ENCODE measurements at places on chromosomes 4 and X.

DNA sequence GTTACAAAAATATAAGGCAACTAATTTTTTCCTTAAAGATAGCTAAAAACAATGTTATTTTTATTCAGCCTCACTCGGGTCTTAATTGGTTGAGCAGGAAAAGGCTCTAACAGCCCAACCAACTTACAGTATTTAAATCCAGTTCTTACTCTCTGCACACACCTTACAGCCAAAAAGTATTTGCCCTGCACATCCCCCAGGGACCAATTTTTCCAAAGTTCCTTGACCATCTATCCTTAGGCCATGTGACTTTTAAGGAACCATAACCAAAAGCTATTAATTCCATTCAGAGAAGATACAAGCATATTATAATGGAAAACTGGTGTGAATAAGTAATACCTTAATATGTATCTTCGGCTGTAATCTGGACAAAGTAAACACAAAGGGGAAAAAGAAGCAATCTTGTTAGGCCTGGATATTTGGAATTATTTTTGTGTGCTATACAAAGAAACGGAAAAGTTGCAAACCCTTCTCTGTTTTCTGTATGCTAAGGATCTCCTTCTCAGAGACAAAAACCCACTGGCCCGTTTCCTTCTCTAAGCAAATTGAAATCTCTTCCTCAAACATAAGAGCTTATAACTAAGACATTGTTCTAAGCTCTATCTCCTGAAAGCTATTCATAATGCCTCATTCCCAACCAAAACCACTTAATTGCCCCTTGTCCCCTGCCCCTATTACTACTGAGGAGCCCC is 1.0 kb upstream of the THAP9 start:
- DNase-seq = no peak

GRCh38 chr4:64799751-64800150 is 390.5 kb upstream of the TECRL start:
- no peak for DNase-seq

GRCh38 chr4:147006229-147006628 is 60.6 kb upstream of the TTC29 start:
- no peak for DNase-seq

GRCh38 chr4:71156616-71157015 is 163.2 kb downstream of the DCK start:
- DNase-seq = no peak

DNA sequence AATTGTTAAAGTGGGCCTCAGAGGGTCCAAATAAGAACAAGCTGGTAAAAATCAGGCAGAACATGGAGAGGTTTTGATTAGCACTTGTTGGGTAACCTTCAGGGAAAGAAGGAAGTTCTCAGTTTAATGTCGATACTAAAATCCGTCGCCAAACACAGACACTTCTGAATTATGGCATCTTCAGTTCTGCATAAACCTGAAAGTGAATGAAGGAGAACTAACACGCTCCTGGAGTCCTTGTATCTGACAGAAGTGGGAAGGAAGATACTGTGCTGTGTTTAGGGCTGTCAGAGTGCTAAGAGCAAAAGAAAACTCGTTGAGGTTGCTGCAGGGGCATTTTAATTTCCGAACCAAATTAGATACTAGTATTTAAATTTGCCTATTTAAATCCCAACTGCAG is 106.2 kb downstream of the TMA16 start:
- DNase-seq = no peak

- DNase-seq = no peak
Observed at GRCh38 chr4:88573276-88573980, 18.9 kb upstream of the HERC3 start.

- peak; percentile 84 for DNase-seq
Observed at GRCh38 chrX:154136627-154137161, 7.3 kb upstream of the OPN1LW start.
